ENCODE measurements at places on chromosomes 3 and 15.
A peak's percentile ranks its signal among the peaks of the same experiment; 100 is the strongest.

GRCh38 chr15:28974142-28974541, 88.4 kb downstream of the APBA2 start:
- DNase-seq = no peak

- no peak for DNase-seq
Measured at GRCh38 chr3:10469441-10470119, 35.8 kb downstream of the ATP2B2 start.

DNA sequence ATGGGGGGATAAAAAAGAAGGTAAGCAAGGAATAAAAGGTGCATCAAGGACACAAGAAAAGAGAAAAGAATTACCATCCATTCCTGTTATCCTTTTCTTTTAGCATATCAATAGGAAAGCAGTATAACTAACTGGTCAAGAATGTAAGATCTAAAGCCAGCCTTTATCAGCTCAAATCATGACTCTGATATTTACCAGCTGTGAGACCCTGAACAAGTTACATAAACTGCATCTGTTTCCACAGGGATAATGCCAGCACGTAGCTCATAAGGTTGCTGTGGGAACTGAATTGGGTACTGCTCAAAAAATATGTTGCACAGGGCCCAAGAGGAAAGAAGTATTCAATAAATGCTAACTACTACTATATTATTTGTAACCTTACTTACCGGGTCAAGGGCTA, 1092.2 kb upstream of the CFAP20DC start:
- DNase-seq = no peak

DNA sequence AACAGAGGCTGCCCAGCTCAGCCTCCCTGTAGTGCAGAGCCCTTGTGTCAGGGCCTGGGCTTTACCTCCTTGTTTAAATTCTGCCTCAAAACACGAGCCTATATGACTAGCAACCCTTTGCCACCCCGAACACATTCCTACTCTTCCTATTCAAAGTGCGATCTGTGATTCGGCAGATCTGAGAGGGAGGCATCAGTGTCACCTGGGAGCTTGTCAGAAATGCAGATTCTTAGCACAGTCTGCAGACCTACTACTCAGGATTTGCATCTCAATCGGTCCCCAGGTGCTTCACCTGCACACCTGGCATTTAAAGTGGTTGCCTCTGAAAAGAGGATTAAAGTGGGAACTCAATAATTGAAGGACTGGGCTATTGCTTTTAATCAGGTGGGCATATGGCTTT, 273.2 kb upstream of the TOPAZ1 start:
- DNase-seq = no peak

GRCh38 chr15:56568466-56569167, 103.7 kb upstream of the MNS1 start:
- DNase-seq = no peak

GRCh38 chr3:175082631-175083030, 223.5 kb downstream of the NAALADL2 start:
- DNase-seq = no peak

DNA sequence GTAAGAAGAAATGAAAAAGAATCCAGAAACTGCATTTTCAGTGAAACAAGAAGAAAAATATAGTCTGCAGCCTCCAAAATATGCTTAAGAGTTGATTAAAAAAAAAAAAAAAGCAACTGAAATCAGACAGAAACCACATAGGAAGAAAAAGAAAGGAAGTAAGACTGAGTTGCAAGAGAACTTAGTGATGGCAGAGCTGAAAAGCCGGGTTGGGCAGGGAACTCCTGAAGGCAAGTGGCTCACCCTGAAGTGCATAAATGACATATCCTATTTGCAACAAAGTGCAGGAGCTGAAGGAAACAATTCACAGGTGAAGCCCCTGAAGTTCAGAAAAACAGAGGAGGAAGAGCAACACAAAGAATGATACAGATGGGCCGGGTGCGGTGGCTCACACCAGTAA, 108.8 kb upstream of the SLC25A36 start:
- no peak for DNase-seq

GRCh38 chr3:109707617-109708016, 370.3 kb upstream of the DPPA4 start:
- no peak for DNase-seq

DNA sequence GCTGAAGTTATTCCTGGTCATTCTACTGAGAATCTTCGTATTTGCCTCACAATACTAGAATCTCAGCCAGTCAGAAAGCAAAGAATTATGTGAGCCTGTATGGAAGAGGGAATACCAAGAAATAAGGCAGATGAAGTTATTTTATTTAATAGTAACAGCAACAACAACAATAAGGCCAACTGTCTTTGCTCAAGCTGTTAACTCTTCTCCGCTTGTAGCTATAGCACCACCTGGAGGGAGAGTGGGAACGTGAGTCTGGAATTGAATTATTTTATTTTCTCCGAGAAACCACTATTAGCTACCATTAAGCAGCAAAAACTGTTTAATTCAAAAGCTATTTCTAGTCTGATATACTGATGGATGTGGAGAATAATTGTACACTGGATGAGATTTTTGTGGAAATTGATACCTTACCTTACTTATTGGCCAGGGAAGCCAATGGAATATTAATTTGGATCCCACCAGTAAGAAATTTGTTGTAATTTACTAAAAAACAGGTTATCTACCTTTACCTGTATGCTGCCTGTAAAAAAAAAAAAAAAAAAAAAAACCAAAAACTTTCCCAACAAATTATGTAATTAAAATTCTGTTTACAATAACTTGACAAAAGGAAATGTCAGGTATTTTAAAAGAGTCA, 50.1 kb downstream of the CALML4 start:
- peak; percentile 43 for DNase-seq

DNA sequence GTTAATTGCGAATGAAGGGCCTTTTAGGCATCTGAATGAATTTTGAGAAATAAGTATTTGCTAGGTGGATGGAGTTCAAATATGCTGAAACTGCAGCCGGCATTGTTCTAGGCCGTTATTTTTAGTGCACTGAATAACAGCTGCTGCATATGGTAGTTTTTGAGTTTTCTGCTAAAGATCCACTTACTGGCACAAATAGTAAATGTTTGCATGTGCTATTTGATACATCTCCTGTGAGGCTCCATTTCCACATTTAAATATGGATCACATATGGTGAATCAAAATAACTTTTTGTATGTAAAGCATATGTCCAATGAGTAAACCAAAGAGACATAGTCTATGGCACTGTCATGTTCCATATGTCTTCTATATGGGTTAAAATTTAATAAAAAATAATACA, 56.7 kb upstream of the CNTN4 start:
- no peak for DNase-seq

GRCh38 chr3:11835028-11835639, 11.6 kb downstream of the TAMM41 start:
- DNase-seq = no peak

- DNase-seq = no peak
Measured at GRCh38 chr15:37090543-37091175, 9.7 kb downstream of the MEIS2 start.

DNA sequence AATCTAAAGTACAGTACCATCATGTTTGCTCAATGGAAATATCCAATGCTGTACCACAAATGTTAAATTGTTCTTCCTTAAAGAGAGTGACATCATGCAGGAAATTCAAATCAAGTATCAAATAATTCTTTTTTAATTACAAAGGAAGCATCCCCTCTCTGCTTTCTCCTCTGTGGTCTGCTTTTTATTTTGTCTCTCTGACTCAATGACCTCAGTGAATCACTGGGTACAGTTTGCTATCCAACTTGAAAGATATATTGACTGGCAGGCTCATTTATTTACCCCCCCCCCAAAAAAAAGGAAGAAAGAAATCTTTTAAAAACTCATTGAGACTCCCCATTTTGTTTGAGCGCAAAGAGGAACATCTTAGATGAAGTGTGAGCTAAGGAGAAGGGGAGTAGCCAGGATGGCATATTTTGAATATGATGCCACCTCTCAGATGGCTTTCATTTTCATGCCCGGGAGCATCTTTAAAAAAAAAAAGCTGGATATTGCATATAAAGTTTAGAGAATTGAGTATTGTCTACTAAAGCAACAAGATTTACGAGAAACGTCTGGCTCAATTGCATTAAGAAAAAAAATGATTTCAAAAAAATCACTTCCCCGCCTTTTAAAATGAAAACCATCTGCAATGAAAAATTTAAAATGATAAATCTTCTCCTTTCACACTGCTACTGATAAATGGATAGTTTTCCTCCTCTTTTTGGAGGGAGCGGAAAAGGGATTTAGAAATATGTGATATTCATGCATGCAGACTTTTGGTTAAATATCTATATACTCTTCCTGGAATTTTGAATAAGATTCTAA, 307.1 kb upstream of the DPH6 start:
- DNase-seq = no peak

DNA sequence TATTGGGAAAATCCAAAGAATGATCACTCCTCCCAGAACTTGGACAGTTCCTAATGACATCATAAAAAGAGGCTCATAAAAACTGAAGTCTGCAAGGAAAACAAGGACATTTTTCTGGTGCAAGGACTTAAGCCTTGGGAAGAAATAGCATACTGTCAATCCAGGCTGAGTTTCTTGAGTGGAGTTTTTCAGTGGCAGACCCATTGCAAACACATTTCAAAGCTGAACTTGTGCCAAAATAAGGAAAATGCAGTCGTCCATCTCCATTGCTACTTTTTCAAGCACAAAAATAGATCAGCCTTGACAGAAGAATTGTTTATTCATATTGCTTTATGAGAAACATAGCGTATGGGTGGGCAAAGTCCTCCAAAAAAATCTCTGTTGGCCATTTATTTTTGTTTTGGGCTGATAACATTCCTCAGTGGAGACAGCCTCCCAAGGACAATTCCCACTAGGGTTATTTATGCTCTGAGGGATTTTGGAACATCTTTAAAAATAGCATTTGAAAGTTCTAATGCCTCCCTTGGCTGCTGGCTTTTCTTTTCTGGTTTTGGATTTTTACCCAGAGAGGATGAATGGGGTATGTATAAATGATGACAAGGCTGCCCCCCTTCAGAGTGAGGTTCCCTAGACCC, 220.0 kb downstream of the CADPS start:
- DNase-seq = no peak

GRCh38 chr15:41160639-41161315, 44.7 kb upstream of the INO80 start:
- no peak for DNase-seq

GRCh38 chr3:43870120-43870519, 179.4 kb downstream of the ABHD5 start:
- DNase-seq = no peak

- DNase-seq = no peak
Measured at GRCh38 chr3:101829874-101830273, 19.4 kb upstream of the NFKBIZ start.

DNA sequence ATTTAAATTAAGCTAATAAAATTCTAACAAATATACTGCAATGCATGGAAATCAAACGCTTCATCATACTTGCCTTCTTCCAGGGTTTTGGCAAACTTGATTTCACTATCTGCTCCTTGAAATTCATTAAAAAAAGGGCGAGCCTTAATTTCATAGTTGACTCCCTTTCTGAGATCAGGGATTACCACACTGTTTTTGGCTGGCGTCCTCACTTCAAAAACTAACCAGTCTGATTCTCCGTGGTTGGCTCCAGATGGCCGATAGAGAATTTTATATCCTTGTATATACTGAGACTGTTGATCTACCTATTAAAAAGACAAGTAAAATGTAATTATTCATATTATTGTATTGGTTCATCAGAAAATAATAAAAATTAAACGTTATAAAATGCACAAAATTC, 1106.8 kb downstream of the ROBO1 start:
- DNase-seq = no peak

DNA sequence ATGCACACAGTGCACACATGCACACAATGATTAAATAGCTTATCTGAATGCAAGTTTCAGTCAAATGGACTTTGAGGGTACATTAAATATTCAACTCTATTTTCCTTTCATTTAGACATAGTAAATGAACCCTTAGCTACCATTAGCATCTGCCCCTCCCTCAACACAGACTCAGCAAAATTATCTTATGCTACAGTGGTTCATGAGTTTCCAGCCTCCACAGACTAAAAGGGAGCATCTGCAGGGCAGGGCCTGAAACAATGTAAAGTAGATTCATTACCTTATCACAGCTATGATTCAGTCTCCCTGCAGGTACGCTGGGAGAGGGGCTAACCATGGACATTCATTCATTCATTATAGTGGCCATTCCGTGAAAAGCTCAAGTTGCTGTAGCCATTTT, 329.1 kb downstream of the VGLL3 start:
- DNase-seq = no peak

DNA sequence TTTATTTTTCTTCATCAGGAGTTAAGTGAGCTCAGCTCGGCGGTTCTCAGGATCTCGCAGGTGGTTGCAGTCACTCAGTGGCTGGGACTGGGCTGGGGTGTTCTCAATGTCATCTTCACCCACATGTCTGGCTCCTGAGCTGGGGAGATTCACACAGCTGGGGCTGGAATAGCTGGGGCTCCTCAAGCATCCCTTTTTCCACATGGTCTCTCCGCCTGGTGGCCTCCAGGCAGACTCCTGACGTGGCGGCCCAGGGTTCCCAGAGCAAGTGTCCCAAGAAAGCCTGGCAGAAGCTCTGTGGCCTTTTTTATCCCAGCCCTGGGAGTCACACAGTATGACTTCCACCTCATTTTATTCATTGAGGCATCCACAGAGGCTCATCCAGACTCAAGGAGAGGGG, 84.1 kb upstream of the ANKRD34C start:
- DNase-seq = no peak
